Activated CD8-positive, alpha-beta T cell treated with anti-CD3 and anti-CD28 coated beads for 36 hours (primary cell): ENCODE measurements at places on chromosomes 5 and 9. TPM values are rescaled to one million over a fixed set of nuclear protein-coding genes. Genes with fewer than 3 reads are reported as not detected.

The SHC3 gene
- not detected for total RNA-seq

The SPATA31A3 gene
- not detected for total RNA-seq

GRCh38 chr5:68960456-68960855 is 133.4 kb upstream of the SLC30A5 start:
- no peak for DNase-seq

DNA sequence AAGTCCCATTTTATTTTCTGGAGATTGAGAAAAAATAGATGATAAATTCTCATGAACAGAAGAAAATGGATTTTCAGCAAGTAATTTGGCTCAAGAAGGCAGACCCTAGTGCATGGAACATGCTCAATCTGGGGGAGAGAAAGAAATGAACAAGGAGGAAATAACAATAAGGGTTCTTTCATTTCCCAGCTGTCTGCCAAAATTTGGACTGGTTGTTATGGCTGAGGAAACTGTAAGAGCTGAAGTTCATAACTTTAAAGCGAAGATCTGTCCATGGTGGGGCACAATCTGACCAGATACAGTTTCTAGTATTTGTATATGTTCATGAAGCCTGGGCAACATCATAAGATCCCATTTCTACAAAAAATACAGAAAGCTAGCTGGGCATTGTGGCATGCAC is 1386.5 kb upstream of the DMAC1 start:
- DNase-seq: no peak

DNA sequence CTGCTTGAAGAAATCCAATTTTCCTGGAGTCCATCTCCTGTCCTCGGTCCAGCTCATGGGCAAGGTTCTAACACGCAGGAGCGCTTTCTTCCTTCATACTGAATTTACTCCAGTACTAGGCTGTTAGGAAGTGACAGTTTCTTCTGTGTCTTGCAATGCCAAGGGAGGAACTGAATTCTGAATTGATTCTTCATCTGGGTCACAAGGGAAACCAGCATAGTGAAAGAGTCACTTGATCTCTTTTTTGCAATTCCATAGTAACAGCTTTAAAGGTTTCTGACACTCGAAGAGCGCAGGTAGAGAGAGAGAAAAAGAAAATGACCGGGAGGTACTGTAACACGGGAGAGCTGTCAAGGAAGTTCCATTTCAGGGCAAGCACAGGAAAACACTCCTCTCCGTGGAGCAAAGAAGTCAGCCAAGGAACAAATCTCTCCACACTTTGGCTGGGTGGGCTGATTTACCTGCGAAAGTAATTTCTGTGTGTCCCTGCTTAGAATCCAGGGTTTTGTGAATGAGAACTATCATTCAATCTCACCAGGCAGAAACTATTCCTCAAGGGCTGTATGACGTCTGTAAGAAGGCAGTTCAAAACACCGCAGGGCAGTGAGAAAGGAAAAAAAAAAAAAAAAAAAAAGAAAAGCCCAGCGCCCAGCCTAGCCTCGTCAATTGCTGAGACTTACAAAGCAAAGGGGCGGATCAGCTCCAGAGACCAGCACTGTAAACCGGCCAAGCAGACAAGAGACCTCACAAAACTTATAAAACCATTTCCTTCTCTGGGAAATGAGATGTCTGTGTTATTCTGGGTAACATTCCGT is 617.8 kb downstream of the PDE4D start:
- no peak for DNase-seq

DNA sequence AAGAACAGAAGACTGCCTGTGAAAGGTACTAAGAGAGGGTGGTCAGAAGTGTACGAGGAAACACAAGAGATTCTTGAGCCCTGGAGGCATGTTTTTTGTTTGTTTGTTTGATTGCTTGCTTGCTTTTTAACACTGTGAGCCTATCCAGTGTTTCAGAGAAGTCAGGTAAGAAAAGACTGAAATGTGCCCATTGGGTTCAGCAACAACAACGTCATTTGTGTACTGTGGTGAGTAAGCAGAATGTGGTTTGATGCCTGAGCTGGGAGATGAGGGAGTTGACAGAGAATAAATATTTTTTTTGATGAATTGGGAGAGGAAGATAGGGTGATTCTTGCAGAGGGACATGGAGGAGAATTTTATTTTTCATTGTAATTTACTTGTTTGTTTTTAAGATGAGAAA is 73.1 kb downstream of the RPS23 start:
- DNase-seq: no peak

- no peak for DNase-seq
These were observed 301.8 kb downstream of the TLE1 start for GRCh38 chr9:81387360-81388106.
